ENCODE measurements at places on chromosomes 2 and 18. TPM values are rescaled to one million over a fixed set of nuclear protein-coding genes. Genes with fewer than 3 reads are reported as not detected.

- ATAC-seq, result no peak
Measured at GRCh38 chr2:219430633-219431615, 3.7 kb upstream of the SPEG start.

DNA sequence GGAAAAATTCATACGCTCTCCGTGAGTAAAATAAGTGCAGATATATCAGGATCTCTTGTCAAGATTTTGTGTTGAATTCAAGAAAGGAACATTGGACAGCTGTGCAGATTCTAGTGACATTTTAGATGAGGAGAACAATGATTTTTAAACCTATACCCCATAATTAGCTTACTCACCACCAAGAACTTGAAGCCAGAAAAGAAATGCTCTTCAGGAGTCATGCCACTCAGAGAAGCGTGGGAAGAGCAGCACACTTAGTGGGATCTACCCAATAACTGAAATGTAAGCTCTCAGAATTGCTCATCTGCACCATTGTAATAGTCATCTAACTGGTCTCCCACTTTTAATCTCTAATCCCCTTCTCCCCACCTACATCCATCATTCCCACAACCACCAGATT, 9.2 kb upstream of the ERMN start:
- ATAC-seq, result peak; percentile 56

GRCh38 chr2:145206496-145207281, 686.8 kb upstream of the ZEB2 start:
- no peak for ATAC-seq

DNA sequence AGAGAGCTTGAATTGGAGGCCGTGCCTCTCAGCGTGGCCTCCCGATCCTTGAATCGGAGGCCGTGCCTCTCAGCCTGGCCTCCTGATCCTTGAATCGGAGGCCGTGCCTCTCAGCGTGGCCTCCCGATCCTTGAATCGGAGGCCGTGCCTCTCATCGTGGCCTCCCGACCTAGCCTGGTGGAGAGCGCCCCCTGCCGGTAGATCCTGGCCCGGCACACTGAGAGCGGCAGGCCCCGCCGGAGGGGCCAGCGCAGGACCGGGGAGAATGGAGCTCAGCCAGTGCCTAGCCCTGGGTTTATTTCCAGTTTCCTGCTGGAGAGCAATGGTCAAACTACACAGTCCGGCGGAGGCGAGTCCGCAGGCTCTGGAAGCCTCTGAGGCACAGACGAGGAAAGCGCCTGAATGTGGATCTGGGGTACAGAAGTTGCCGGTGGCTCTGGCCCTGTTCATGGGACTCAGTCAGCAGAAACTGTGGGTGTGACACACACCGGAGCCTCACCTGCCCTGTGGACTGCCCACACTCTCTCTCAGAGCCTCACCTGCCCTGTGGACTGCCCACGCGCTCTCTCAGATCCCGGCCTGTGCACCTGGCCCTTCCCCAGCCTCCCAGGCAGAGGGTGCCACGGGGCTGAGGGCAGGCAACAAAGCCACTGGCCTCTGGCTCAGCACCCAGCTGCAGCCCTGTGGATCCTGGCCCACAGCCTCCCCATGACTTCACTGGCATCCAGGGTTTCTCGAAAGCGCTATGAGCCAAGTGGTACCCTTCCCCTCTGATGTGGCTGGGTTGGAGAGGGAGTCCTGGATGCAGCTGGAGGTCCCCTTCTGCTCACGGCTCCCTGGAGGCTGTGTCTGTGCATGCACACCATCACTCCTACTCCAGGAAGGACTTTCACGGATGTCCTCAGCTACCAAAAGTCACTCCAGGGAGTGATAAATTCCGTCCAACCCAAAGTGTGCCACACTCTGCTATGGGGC, 1.5 kb downstream of the IL36B start:
- no peak for ATAC-seq

- ATAC-seq, result no peak
Measured at GRCh38 chr2:3966470-3966869, 263.1 kb downstream of the DCDC2C start.

Gene VWC2L
- not detected for total RNA-seq

Gene AKAIN1
- not detected for total RNA-seq

DNA sequence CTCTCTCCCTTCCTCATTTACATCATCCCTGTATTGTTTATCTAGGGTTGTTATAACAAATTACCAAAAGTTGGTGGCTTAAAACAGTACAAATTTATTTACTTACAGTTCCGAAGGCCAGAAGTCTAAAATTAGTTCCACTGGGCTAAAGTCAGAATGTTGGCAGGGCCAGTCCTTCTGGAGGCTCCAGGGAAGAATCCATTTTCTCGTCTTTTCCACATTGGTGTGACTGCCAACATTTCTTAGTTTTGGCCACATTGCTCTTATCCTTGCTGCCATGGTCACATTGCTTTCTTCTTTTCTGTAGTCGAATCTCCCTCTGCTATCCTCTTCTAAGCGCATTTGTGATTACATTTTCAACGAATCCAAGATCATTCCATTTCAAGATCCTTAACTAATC, 34.7 kb downstream of the ICOS start:
- ATAC-seq, result no peak

Gene WNT6
- total RNA-seq, result 0.29 TPM

Gene GRP
- not detected for total RNA-seq

DNA sequence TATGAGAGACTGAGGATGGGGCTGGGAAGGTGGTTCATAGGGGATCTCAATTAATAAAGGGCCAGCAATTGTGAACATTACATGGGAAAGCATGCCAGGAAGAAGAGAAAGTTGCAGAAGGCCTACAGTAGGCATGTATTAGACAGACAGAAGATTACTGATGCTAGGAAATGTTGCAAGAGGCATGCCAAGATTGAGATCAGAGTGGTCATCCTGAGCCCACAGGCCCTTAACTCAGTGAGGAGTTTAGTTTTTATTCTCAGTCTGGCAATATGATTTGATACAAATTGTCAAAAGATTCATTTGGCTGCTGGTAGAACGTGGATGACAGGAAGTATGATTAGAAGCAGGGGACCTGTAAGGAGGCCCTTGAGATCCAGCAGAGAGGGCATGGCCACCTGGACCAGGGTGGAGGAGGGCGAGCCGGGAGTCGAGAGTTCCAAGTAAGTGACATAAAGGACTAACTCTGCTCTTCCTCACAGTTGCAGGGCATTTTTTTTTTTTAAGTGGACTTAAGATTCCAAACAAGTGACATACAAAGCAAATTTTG, 54.9 kb downstream of the EPHA4 start:
- ATAC-seq, result no peak

GRCh38 chr2:191376981-191377629, 131.9 kb downstream of the MYO1B start:
- peak; percentile 90 for ATAC-seq

Gene ITPRIPL1
- total RNA-seq, result 55.9 TPM

- ATAC-seq, result no peak
Measured at GRCh38 chr2:128354161-128354560, 35.5 kb upstream of the HS6ST1 start.

DNA sequence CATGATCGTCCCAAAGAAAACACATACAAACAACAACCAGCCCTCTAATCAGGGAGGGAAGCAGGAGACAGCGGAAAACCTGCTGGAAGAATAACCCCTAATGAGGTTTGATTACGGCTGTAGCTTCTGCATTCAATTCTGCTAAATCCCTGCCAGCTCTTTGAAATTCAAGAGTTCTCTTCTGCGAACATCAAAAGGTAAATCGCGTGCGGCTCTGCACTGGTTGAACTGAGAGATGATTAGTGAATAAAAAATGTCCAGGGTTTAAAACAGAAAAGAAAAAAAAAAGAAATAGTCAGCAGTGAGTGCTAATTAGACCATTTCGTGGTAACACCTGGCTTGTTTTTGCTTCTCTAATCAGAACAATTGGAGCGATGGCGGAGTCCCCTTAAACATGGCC, 153.0 kb upstream of the CAPN13 start:
- ATAC-seq, result no peak

GRCh38 chr18:9719421-9719981, 11.4 kb downstream of the RAB31 start:
- no peak for ATAC-seq

DNA sequence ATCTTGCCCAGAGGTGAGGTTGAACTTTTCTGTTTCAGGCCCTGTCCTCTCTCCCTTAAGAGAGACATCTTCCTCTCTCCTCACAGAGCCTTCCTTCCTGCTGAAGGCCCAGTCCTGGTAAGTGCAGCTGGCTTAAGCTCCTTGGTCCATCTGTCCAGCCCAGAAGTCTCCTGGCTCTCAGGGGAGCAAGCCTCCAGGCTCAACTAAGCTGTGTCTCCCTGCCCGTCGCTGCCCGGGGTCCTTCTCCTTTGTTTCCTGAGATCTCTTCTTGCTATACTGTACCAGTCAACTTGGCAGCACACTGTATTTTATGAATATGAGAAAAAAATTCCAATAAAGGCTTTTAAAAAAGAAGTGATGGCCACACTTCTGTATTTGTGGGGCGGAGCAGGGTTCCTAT, 77.4 kb downstream of the KCNF1 start:
- no peak for ATAC-seq

DNA sequence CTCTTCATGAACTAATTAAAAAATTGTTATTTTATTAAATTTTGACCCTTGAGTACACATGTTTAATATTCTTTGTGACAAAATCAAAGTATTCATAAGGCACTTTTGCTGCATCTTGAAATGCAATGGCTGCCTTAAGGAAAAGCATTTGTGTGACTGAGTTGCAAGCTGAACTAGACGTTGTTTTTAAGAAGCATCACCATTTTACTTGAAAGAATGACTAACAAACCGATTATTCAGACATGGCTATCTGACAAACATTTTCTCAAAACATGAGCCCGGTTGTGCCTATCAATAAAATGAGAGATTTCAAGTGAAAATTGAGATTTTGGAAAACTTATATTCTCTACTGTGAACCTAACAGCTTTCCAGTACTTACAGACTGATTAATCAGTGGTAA, 2.8 kb downstream of the GCFC2 start:
- ATAC-seq, result no peak

Gene LCT
- total RNA-seq, result 0.45 TPM

DNA sequence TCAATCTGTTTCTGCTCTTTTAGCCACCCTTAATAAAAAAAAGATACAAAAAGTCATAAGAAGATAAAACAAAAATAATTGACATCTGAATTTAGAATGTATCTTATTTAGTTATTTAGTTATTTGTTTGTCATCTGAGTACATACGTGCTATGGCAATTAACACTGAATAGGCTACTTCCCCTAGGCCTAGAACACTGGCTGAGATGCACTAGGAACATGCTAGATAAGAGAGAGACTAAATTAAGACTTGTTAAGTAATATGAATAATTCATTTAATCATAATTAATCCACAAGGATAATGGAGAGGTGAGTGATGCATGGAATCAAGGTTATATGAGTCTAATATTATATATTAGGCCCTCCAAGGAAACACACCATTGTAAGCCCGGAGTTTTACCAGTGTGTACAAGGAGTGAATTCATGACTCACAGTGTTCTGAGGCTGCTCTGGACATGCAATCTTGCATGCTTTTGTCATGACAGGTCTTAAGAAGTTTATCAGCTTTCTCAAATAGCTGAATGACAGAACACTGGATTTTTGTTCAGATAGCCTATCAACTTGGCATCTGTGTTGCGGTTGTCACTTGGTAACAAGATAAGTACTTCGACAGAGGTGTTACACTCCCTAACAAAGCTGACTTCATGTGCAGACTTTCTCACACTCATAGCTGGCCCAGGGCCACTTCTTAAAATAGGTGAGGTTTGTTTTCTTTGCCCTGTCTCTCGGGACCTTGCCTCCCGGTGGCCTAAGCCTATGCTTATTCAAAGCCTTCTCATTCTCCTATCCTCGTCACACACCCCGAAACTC, 5.0 kb upstream of the SERPINB2 start:
- no peak for ATAC-seq

- ATAC-seq, result no peak
Measured at GRCh38 chr2:179455824-179456223, 191.2 kb upstream of the SESTD1 start.

DNA sequence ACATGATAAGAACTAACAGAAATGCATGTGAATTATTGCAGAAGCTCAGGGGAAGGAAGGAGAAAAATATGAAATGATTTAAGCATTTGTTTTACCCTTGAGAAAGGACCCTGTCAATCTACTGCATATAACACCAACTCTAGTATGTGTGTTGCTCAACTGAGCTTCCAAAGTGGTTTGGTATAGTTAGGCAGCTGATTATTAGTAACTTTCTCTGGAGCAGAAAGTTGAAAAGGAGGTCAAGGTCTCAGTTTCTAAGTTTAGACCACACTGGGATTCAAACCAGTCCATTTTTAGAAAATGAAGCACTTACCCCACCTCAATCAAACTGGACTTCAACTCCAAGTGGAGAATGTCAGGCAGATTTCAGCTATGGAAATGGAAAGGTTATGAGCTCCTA, 123.3 kb upstream of the CDC42EP3 start:
- ATAC-seq, result no peak

DNA sequence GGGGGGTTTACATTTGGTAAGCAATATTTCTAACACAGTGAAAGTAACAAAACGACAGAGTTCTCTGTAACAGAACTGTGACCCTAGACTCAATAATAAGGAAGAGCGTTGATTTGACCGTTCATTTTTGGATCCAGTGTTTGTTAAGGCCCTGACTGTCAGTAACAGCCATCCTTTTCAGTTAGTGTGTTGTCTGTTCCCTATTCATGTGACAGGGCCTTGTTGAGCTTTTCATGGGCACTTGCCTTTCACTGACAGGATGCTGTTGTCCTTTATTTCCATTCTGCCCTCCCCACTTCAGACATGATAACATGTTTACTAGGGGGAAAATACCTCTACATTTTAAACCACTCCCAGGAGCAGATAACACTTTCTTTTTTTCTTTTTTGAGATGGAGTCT, 45.8 kb downstream of the MAP4K4 start:
- ATAC-seq, result peak; percentile 29

DNA sequence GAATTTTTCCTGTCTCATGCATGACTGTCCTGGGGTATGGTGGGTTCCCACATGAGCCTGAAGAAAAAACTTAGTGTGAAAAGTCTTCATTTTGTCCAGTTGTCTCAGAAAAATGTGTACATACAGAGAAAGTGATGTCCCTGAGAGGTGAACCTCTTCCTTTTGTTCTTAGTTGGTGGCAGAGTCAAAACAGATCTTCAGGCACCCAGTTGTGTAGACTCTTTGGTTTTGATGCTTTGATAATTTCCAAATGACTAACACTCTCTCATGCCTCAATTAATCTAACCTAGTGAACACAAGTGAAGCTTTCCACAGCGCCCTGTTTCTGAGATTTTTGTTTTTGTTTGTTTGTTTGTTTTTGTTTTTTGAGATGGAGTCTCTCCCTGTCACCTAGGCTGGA, 273.5 kb downstream of the PIK3C3 start:
- no peak for ATAC-seq

Gene ASAP2
- total RNA-seq, result 0.19 TPM

- no peak for ATAC-seq
Measured at GRCh38 chr2:16114836-16115235, 174.5 kb downstream of the MYCN start.
